HFFc6 (cell line): ENCODE measurements at places on chromosomes 12 and 14. TPM values are rescaled to one million over a fixed set of nuclear protein-coding genes. Genes with fewer than 3 reads are reported as not detected.

GRCh38 chr12:121534495-121535148, 46.2 kb downstream of the KDM2B start:
- no peak for DNase-seq

The RD3L gene
- total RNA-seq = not detected in 3 replicates

- DNase-seq = no peak
These were observed 179.8 kb downstream of the DPF3 start for GRCh38 chr14:72714094-72714493.

The PPFIBP1 gene
- total RNA-seq = 82.0 to 100 TPM (median 93.8 TPM) in 3 replicates

The LMBR1L gene
- total RNA-seq = 24.0 to 26.7 TPM (median 24.0 TPM) in 3 replicates

The TAPBPL gene
- total RNA-seq = 4.3 to 6.8 TPM (median 4.9 TPM) in 3 replicates

DNA sequence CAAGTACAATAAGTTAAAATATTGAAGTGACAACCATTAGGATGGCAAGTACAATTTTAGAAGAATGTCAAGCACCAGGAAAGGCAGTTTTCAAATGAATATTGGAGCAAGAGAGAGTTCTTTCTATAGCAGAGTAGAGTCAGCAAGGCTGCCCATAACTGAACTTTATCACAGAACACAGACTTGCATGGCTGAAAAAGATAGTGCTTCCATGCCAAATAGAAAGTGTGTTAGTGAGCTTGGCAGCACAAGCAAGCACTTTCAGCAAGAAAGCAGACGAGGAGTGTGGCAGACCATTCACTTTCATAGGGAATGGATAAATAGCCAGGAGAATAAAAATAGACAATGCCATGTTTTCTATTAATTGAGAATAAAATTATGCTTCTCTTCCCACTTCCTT, 647.0 kb upstream of the MGAT4C start:
- no peak for DNase-seq

- DNase-seq = no peak
These were observed 27.3 kb downstream of the SPRING1 start for GRCh38 chr12:116710370-116711150.

GRCh38 chr12:62252576-62252975, 7.6 kb upstream of the USP15 start:
- DNase-seq = no peak

DNA sequence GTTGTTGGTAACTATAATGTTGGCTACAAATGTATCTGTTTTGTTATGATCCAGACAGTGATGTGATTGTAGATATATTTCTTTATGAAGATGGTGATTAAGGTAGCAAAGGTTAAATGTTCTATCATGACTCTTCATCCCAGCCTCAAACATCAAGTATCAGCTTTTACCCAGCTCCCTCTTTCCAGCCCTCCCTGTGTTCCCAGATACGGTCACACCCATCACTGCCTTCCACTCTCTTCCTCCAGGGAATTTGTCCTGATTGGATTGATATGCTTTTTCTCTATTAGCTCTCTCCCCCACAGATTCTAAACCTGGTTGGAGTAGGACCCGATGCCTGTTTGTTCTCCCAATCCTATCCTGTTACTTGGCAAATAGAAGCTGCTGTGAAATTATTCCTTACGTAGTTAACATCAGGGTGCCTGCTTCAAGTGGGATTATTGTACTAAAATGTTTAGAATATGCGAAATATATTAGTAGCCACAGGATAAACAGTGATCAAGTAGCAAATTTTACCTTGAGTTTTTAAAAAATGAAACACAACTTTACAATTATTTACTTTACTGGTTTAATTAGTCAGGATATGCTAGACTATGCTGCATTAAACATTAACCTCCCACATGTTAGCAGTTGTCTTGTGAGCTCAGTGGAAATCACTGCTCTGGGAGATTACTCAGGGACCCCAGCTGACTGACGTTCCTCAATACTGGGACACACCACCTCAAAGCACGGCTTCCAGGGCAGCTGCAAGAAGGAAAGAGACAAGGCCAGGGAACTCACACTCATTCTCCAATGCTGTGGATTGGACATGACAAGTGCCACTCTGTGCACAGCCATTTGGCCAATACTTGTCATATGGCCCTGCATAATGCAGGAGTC, 165.3 kb downstream of the ALX1 start:
- no peak for DNase-seq

- no peak for DNase-seq
These were observed 148.2 kb downstream of the TMEM30B start for GRCh38 chr14:61132894-61133293.

- no peak for DNase-seq
These were observed 49.6 kb downstream of the LRCOL1 start for GRCh38 chr12:132560614-132561426.

GRCh38 chr14:84167026-84167425, 1362.9 kb upstream of the FLRT2 start:
- DNase-seq = no peak
